Lower leg skin (tissue), 4 donors: ENCODE measurements at places on chromosomes 6 and 20.
A peak's percentile ranks its signal among the peaks of the same experiment; 100 is the strongest.

- DNase-seq: no peak
These were observed 47.2 kb downstream of the VEGFA start for GRCh38 chr6:43817192-43817591.

DNA sequence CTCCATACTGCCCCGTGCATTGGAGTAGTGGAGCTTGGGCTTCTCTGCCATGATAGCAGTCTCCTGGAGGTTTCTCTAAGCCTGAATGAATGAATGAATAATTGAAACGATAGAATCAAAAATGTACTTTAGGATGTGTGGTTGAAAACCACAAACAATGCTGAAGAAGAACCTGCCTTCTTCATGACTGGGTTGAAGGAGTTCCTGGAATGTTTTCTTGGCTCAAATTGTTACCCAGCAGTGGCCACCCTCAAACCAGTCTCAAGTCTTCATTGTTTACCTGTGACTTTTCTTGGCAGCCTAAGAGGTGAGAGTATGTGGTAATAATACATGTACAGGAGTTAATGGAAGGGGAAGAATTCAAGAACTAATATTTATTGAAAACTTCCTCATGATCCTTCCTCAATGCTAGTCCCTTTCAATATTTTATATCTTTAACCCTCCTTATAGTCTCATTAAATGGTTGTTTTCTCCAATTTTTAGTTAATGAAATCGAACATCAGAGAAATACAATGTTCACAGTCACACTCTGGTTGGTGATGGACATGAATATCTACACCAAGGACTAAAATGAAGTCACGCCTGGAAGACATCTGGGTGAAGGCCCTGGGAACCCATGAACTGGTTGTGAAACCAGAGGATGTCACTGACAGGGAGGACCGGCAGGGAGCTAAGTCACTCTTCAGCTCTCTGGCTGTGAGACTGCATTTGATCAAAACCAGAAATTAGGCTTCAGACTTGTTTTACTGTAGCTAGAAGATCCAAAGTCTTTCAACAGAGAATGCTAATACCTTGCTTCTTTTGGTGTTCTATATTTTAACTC, at the start of gene GSTA5:
TSS of gene GSTA5 (minus strand) at position 51 of the 823 bp plus-strand sequence.
- no peak for DNase-seq

- DNase-seq: no peak
These were observed 157.2 kb downstream of the SOD2 start for GRCh38 chr6:159535656-159536350.

DNA sequence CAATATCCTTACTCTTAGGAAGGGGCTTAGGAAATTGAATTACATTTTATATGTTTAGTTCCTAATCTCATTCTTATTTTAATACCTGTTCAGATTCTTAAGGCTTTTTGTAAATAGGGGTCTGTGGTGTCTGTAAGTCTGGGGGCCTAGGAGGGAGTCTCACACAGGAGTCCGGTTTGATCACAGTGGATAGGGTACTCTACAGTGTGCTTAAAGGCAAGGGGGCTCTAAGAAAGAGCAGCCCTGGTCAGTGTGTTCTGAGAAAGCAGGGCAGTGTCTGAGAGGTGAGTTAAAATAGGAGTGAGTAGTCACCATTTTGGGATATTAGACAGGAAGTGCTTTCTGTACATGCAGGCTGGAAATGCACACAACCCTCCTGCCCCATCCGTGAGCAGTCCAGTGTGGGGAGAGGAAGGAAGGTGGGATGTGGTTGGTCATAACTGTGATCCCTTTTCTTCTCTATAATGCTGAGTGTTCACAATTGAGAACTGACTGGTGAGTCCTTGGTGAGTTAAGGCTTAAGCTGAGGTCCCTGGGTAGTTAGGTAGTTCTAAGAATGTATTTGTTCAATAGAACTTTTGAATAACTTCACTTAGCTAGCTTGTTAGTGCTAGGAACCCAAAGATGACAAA, 50.0 kb downstream of the CDKAL1 start:
- DNase-seq: no peak

DNA sequence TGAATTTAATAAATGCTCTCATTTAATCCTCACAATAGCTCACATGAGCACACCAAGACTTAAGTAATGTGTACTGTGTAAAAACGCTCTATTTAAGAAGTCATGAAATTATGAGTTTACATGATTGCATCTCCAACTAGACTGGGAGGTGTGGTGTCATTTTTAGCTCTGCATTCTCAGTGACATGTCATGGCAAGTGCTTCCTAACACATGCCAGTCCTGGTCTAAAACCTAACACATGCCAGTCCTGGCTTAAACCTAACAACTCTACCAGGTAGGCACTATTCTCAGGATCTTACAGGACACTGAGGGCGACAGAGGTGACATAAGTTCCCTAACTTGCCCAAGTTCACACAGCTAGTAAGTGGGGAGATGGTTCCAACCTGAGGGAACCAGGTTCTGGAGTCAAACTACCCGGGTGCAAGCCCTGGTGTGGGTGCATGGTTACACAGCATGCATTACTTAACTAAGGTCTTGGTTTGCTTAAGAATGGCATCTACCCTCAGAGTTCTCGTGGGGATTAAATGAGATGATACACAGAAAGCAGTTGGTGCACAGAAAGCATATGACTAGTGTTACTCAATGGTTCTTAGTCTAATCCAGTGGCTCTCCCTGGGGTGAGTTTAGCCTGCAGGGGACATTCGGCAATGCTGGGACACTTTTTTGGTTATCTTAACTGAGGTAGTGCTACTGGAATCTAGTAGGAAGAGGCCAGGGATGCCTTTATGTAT, 14.7 kb downstream of the CLDN20 start:
- DNase-seq: no peak

DNA sequence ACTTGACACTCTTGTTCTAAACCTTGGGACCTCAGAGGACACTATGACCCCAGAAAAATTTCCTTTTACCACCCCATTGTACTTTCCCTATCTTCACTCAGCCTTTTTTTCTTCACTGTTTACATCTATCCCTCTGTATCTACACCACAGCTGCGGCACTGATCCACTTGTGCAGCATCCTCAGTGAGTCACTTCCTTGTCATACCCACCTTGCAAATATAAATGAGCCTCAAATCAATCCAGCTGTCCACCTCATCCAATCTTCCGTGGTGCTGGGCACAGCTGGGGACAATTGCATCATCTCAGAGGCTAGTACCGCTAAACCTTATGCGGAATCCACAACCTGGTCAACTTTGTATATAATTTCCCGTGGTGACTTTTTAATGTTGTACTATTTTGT, 710.5 kb downstream of the QKI start:
- DNase-seq: no peak

GRCh38 chr6:1815827-1816452, 206.2 kb downstream of the FOXC1 start:
- DNase-seq: no peak

DNA sequence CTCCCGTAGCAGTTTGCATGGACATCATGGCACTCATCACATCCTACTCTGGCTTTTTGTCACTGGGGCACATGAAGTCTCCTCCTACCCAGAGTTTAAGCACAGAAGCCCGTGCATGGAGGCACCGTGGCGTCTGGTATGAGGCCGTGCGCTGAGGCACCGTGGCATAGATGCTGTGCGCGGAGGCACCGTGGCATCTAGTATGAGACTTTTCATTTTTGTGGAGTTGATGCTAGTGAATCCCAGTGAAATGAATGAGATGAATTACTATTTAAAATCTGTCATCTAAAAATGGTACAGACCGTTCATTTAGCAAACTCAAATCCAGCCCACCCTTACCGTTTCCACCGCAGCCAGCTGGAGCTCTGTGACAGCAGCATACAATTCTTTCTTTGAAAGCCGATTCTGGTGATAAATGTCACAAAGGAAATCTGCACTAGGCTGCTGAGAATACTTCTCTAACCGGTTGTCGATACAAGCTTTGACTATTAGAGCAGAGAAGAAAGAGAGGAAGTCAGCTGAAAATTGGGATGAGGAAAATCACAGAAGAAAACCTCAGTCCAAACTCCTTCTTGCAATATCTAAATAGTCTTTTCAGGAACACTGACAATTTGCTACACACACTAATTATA, 11.3 kb downstream of the CYP24A1 start:
- DNase-seq: no peak

- no peak for DNase-seq
These were observed 3.1 kb downstream of the STK38 start for GRCh38 chr6:36544228-36544627.

GRCh38 chr6:39440039-39440426, 117.5 kb upstream of the KCNK16 start:
- DNase-seq: no peak

DNA sequence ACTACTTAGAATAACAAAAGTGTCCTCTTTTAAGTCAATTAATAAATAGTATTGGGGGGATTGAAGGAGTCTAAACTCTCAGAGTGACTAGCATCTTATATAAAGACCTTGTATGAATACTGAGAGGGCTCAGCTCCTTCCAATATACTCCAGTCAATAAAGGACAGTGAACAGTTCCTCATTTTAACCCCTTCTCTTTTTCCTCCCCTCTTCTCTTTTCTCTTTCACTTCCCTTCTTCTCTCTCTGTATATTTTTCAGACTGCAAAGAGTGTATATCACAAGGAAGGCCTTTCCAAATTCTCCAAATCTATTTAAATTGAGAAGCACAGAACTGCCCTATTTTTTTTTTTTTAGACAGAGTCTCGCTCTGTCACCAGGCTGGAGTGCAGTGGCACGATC, 99.5 kb downstream of the CD164 start:
- DNase-seq: no peak

GRCh38 chr20:37804584-37805566, 98.1 kb upstream of the VSTM2L start:
- DNase-seq: peak; percentile 17

DNA sequence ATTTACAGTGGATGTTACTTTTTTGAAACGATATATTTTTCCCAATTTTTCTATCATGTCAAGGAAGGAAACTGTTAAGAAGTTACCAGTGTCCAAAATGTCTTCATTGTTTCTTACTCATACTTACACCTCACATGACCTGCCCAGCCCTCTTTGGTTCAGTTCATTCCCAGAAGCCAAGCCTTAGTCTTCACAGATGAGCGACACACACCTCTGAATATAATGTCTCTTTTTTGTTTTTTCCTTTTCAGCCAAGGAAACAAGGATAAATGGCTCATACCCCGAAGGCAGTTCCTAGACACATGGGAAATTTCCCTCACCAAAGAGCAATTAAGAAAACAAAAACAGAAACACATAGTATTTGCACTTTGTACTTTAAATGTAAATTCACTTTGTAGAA, 225.2 kb downstream of the SMOC2 start:
- DNase-seq: no peak

GRCh38 chr20:6769903-6770785, 2.7 kb downstream of the BMP2 start:
- DNase-seq: peak; percentile 92

DNA sequence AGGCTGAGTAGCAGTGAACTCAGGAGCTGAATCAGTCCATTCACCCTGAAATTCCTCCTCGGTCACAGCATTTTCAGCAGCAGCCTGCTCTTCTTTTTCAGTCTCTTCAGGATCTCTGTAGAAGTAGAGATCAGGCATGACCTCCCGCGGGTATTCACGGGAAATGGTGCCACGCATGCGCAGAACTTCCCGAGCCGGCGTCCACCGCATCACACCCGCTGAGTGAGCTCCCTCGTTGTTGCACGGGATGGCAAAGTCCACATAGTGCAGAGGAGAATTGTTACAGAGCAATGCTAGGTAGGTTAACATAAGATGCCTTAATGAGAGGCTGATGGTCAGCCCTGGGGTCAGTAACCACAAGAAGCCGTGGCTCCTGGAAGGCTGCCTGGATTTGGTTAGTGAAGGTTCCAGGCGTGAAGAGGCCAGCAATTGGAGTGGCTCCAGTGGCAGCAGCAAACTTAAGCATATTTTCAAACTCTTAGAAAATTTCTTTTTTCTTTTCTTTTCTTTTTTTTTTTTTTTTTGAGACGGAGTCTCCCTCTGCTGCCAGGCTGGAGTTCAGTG, 113.5 kb upstream of the HDAC2 start:
- no peak for DNase-seq

- DNase-seq: no peak
These were observed 19.6 kb upstream of the TRAM2 start for GRCh38 chr6:52596371-52597028.

DNA sequence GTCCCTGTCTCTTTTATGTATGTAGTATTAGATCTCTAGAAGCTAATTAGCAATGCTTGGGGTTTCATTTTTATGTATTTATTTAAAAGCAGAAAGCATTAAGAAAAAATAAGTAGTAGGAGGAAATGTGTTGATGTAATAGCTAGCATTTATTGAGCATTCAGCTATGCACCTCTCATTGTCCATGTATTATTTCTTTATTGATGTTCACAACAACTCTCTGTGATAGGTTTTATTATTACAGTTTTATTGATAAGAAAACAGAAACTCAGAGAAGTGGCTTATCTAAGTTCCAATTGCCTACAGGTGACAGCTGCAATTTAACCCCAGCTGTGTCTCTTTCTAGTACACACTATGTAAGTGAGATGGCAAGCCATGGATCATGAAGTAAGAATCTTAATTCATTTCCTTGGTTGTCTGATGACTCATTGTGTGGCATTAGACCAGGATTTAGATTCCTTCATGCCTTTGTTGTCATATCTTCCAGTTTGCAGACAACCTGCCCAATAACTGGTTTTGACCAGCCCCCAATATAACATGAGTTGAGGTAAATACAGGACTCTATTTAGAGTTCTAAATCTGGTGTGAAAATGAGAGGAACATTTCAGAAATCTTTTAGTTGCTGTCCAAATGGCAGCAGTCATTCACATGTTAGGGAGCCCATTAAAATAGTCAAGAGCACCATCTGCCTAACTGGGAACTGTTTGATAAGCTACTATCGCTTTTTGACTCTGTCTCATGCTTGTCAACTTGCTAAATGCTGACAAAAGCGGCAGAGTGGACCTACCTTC, 170.8 kb upstream of the PHACTR1 start:
- no peak for DNase-seq

DNA sequence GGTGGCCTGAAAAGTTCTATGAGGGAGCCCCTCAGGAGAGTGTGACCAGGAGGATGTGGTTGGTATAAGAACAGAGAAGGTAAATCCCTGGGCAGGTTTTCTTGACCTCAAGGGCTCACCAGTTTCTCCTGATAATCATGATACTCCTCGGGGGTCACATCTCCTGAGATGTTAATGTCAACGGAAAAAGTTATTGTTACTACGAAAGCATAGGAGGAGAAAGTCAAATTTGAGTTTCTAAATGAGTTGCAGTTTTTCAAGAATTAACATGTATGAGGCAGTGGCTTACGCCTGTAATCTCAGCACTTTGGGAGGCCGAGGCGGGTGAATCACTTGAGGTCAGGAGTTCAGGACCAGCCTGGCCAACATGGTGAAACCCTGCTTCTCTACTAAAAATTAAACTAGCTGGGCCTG, 23.4 kb downstream of the MGME1 start:
- no peak for DNase-seq

DNA sequence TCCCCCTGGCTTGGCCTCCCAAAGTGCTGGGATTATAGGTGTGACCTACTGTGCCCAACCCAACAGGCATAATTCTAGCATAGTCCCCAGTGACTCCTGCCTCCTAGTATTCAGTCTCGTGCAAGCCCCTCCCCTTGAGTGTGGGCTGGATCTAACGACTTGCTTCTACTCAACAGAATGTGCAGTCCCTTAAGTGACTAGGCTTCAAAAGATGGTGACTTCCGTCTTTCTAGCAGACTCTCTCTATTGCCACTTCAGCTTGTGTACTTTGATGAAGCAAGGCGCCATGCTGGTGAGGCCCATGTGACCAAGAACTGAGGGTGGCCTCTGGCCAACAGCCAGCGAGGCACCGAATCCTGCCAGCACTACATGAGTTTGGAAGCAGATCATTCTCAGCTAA, 109.6 kb upstream of the TRAF3IP2 start:
- DNase-seq: peak; percentile 74
